ENCODE measurements at places on chromosomes 12 and 14.

GRCh38 chr12:1907652-1908611, 10.5 kb downstream of the CACNA2D4 start:
- no peak for DNase-seq

- DNase-seq, result no peak
Observed at GRCh38 chr12:71642264-71642663, 21.4 kb downstream of the ZFC3H1 start.

GRCh38 chr14:77498120-77498979, at the start of gene ISM2:
Gene ISM2, minus strand, starts transcription at chr14:77498816. Its CDS starts 23 bp downstream, at chr14:77498793.
- DNase-seq, result peak; percentile 6

DNA sequence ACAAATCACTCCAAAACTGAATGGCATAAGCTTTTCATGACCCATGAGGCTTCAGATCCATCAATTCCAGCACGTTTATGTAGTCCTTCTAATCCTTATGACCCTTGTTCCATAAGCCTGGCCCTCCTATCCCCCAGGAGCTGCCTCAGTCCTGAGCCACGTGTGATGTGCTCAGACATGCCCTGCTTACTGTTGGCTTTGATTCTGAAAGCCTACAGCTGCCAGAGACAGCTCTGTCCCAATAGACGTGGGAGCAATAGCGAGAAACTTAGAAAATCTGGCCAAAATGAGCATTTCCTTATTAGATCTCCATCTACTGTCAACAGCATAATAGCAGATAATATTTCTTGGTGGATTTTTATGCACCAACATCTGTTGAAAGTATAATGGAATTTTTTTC, 33.2 kb downstream of the DUSP6 start:
- DNase-seq, result no peak

DNA sequence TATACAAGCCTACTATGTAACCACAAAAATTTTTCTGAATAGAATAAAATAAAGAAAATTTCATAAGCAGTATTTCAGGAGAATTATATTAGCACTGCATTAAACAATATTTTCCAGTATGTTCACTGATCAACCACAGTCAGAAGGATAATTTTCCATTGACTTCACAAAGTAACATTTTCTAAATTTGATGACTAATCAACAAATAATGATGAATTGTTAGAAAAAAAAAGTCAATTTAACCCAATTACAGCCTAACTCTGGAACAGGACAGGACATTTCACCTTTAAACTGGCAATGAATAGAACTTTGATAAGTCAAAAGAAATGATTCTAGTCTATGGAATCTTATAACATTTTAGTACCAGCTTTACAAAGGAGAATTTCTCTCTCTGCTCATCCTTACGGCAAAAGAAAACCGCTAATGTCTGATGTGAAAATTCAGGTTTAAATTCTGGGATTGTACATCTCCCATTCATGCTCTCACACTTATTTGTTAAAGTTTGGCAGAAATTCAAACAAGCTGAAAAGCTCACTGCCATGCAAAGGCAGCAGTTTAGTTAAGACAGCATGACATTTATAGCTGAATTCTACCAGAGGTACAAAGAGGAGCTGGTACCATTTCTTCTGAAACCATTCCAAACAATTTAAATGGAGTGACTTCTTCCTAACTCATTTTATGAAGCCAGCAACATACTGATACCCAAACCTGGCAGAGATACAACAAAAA, 84.5 kb downstream of the MDGA2 start:
- DNase-seq, result no peak

GRCh38 chr12:74984631-74985030, 225.0 kb downstream of the KCNC2 start:
- DNase-seq, result no peak

DNA sequence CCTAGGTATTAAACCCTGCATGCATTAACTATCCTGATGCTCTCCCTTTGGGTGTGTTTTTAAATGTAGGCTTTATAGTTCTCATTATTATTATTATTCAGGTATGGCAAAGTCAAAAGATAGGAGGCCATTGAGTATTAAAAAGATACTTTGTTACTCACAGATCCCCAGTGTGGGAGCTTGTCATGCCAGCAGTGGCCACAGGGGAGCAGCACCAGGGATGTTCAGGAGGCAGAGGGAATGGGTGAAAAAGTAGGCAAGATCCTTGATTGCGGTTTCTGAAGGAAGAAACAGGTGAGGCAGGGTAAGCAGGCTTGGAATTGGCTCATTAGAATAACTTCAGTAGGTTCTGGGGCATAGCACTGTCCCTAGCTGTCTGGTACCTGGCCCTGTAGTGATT, 382.2 kb downstream of the MED13L start:
- no peak for DNase-seq

DNA sequence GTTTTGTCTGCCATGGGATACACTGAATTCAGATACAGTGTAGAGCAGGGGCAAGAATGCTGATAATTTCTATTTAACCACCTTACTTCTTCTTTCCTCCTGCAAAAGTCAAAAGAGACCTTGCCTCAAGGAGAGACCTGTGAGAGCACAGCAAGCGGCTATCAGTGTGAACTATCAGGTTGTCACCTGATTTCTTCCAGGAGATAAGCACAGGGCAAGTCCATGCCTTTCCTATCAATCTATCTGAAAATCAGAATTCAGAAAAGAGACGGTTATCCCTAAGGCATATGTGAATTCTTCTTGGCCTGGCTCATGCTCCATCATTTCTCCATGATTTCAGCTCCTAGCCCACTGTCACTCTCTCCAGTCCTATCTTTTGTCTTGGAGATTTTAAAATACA, 128.9 kb upstream of the CCND2 start:
- DNase-seq, result no peak

- DNase-seq, result peak; percentile 6
Observed at GRCh38 chr12:50597200-50598195, 92.7 kb downstream of the DIP2B start.

DNA sequence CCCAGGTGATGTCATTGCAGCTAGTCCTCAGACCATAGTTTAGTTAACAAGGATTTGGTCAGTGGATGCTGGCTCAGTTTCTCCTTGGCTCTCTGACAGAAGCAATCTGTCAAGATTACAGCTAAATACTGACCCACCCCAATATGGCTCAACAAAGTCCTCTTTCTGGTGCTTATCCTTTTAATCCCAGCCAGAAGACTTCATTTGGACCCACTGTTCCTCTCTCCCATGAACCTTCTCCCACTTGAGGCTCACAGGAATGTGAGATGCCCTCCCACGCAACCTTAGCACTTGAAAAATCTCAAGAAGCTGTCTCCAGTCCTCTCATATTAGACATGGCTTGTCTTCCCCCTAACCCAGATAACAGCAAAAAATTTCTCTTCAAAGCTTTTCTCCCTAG, 47.7 kb downstream of the C12orf50 start:
- DNase-seq, result no peak
